GM13976 (cell line): ENCODE measurements at places on chromosomes 4 and X.

DNA sequence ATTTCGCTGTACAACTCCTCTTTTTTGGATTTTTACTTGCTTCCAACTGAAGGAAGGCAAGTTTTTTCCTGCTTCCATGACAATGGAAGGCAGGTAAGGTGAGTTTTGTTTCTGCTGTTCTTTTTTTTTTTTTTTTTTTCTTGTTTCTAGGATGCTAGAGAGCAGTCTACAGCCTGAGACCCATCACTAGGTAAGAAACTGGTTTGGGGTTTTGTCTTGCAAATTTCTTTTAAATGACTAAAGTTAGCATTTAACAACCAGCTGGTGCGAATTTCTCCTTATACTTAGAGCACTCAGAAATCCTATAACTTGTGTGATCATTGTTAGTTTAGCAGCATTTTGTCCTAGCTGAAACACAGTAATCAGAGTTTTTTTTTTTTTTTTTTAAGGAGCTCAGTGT lies 378.4 kb upstream of the CNKSR2 start:
- DNase-seq: no peak

GRCh38 chrX:116009346-116009745 lies 161.2 kb upstream of the AGTR2 start:
- DNase-seq: no peak

DNA sequence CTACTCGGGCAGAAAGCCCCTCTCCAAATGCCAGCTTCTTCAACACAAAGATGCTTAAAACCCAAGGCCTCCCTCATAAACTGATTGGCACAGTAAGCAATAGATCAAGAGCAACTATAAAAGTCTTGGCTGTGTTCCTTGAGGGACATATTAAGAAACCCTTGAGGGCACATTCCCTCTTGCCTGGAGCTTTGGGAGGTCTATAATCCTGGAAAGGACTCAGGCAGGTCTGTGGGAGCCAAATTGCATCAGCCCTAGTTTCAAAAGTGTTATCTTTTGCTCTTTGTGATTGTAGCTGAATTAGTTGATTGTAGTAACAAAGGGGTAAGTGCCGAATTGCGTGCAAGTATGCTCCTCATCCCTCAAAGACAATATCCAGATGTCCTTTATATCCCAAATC lies 18.6 kb upstream of the SETD7 start:
- no peak for DNase-seq

DNA sequence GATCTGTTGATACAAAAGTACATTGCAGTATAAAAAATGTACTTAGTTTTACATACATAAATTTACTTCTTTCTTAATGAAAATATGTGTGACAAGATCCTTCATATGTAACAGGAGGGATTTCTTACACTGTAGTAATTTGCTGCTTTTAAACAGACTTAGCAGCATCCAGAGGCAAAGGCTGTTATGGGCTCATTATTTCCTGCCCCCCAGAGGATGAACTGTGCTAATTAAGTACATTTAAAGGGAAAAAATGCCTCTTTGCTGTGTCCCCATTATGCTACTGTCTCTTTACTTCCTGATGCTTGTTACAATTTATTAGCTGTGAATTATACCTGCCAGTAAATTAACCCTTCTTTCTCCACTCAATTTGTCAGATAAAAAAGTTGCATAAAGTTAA lies 47.1 kb downstream of the NDST3 start:
- no peak for DNase-seq

- DNase-seq: no peak
These were observed 14.5 kb upstream of the ENPP6 start for GRCh38 chr4:184232202-184232601.

DNA sequence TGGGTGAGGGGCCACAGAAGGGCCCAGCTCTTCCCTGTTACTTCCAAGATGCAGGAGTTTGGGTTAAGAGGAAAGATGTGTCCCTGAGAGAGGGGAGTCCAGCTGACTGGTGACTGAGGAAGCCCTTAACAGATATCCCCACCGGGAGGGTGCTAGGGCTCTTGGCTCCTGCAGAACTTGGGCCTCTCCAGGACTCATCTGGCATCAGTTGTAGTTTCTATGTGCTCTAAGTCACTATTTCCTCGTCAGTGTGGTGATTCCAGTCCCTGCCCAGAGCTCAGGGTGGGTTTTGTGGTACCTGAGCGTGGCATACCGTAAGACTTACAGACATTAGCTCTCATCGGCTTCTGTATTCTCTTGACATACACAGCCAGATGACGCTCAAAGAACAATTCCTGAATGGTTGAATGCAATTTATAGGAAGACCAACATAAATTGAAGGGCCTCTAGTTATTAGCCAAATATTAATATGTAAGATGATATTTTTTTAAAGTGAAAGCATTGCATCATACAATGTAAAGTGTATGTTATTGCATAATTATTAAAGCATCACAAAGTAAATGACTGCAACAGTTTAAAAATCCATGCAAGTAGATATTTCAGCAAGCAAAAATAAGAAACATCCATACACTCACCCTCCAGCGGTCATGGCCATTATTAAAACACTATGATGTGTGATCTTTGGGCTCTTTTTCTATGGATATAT lies 195.5 kb downstream of the PTTG2 start:
- DNase-seq: no peak

DNA sequence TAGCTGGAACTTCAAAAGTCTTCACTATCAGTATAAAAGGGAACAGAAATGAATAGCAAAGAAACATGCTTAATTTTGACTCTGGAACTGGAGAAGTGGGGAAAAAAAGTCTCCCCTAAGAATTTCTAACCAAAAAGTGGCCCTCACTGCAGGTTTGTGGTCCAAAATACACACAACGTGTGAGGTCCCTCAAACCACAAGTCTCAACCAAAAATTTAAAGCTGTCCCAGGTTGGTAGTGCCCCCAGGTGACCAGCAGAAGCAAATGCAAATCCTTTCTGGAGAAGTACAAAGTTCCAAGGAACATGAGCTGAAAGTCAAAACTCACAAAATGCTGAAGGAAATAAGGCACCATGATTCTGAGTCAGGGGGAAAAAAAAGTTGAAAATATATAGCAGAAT lies 23.6 kb upstream of the VAMP7 start:
- DNase-seq: no peak

- DNase-seq: no peak
These were observed 25.2 kb upstream of the PRSS48 start for GRCh38 chr4:151251603-151252304.
